ENCODE measurements at places on chromosomes 11 and 22.

GRCh38 chr11:11407763-11408084 is 54.7 kb upstream of the CSNK2A3 start:
- H3K4me1 ChIP-seq = no peaks in the 10 kb centered on the region
- H3K4me3 ChIP-seq = no peak overlapping the region
- H3K27me3 ChIP-seq = peaks cover 7% of the 10 kb centered on the region
- H3K27ac ChIP-seq = no peak overlapping the region

DNA sequence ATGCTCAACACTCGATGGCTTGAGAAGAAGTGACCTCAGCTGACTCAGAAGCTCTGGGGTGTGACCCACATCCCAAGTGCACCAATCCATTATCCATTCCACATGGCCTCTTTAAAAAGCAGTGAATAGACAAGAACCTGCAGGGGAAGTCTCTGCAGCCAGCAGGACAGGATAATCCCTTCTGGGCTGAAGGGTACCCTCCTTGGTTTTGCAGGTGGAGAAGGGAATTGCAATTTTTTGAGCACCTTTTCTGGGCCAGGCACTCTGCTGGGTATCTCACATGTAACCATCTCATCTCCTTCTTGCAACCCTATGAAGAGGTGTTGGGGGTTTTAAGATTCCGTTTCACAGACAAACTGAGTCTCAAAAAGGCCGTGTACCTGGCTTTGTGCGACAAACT is 76.6 kb downstream of the MYO18B start:
- H3K27ac ChIP-seq = no peak overlapping the region
- DNase-seq = no peak
- peaks cover 15% of the 10 kb centered on the region for H3K27me3 ChIP-seq
- H3K36me3 ChIP-seq = peaks cover 5% of the 10 kb centered on the region
- H3K4me3 ChIP-seq = no peak overlapping the region

DNA sequence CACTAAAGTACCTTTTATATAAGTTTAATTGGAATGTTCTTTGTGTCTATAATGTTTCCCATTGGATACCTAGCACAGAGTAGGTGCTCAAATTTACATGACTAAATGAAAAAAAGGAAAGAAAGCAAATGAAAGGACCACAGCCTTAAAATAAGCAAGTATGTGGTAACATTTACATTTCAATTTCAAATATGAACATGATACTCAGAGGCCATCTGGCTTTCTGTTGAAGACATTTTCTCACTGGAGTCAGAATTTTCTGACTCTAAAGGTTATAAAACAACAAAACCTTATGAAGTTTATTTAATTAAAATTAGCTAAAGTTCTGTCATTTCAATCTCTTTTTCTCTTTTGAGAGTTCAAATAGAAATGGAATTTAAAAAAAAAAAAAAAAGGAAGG is 904 bp upstream of the ANGPTL5 start:
- no peak for DNase-seq
- H3K27me3 ChIP-seq = no peaks in the 10 kb centered on the region
- no peaks in the 10 kb centered on the region for H3K36me3 ChIP-seq
- no peak overlapping the region for H3K27ac ChIP-seq
- peaks cover 20% of the 10 kb centered on the region for H3K4me1 ChIP-seq
- no peak overlapping the region for H3K4me3 ChIP-seq

DNA sequence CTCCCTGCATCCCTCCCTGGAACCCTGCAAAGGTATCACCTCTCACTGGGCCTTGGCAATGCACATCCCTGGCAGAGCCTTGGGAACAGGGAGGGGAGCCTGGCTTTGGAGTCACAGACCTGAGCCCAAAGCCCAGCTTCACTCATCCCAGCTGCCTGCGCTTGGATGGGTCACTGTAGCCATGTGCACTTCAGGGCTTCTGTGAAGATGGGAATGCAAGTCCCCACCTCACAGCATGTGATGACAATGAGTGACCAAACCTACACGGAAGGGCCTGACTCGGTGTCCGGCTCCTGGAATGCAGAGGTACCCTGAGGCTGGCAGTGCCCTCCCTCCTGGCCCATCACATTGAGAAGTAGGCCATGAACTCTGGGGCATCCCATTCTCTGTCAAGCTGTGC is 22.8 kb upstream of the BAIAP2L2 start:
- no peaks in the 10 kb centered on the region for H3K4me1 ChIP-seq
- no peak overlapping the region for H3K27ac ChIP-seq
- peaks cover 4% of the 10 kb centered on the region for H3K36me3 ChIP-seq
- DNase-seq = no peak

DNA sequence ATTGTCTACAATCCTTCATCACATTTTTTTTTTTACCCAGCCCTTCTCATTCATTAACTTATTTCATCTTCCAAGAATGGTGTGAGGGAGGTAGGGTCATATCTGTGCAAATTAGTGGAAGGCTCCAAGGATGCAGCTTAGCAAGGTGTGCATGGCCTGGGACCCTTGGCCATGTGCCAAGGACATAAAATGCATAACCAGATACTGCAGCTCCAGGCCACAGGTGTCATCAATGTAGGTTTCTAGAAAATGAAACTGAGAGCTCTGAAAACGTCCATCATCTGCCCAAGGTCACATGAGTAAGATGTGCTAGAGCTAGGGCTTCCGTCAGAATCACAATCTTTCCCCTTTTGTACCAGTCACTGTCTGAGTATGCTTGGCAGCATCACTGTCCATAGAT is 29.8 kb downstream of the ANKK1 start:
- no peaks in the 10 kb centered on the region for H3K36me3 ChIP-seq
- no peak overlapping the region for H3K27ac ChIP-seq
- H3K27me3 ChIP-seq = peaks cover 3% of the 10 kb centered on the region

- H3K4me3 ChIP-seq = no peak overlapping the region
- peaks cover 18% of the 10 kb centered on the region for H3K4me1 ChIP-seq
- DNase-seq = no peak
- H3K36me3 ChIP-seq = no peaks in the 10 kb centered on the region
Measured at GRCh38 chr22:40721266-40721665, 42.0 kb downstream of the MCHR1 start.

GRCh38 chr11:85810521-85810870 is 445 bp downstream of the SYTL2 start:
- no peaks in the 10 kb centered on the region for H3K36me3 ChIP-seq
- H3K27ac ChIP-seq = peak overlapping the region; percentile 53
- peaks cover 9% of the 10 kb centered on the region for H3K27me3 ChIP-seq
- H3K4me1 ChIP-seq = peaks cover 42% of the 10 kb centered on the region
- DNase-seq = no peak

GRCh38 chr11:44709281-44709562 is 17.5 kb upstream of the TSPAN18 start:
- no peak overlapping the region for H3K27ac ChIP-seq
- DNase-seq = no peak
- H3K4me3 ChIP-seq = no peak overlapping the region
- H3K4me1 ChIP-seq = peaks cover 10% of the 10 kb centered on the region
- H3K36me3 ChIP-seq = no peaks in the 10 kb centered on the region

- H3K4me1 ChIP-seq = peaks cover 15% of the 10 kb centered on the region
- H3K36me3 ChIP-seq = no peaks in the 10 kb centered on the region
- no peak overlapping the region for H3K27ac ChIP-seq
- peaks cover 46% of the 10 kb centered on the region for H3K27me3 ChIP-seq
Measured at GRCh38 chr11:77042111-77042726, 8.0 kb downstream of the B3GNT6 start.

- H3K4me3 ChIP-seq = peak within 1 kb of the TSS; percentile 95
- H3K27ac ChIP-seq = peak within 1 kb of the TSS; percentile 94
- peaks cover 14% of the 10 kb centered on the region for H3K4me1 ChIP-seq
- H3K27me3 ChIP-seq = no peaks in the 10 kb centered on the region
- H3K36me3 ChIP-seq = peaks cover 14% of the 10 kb centered on the region
Measured at GRCh38 chr11:68038718-68039525, at the start of gene TCIRG1. TCIRG1 (plus strand) TSS chr11:68039025; CDS start chr11:68041272, 2,247 bp downstream.

DNA sequence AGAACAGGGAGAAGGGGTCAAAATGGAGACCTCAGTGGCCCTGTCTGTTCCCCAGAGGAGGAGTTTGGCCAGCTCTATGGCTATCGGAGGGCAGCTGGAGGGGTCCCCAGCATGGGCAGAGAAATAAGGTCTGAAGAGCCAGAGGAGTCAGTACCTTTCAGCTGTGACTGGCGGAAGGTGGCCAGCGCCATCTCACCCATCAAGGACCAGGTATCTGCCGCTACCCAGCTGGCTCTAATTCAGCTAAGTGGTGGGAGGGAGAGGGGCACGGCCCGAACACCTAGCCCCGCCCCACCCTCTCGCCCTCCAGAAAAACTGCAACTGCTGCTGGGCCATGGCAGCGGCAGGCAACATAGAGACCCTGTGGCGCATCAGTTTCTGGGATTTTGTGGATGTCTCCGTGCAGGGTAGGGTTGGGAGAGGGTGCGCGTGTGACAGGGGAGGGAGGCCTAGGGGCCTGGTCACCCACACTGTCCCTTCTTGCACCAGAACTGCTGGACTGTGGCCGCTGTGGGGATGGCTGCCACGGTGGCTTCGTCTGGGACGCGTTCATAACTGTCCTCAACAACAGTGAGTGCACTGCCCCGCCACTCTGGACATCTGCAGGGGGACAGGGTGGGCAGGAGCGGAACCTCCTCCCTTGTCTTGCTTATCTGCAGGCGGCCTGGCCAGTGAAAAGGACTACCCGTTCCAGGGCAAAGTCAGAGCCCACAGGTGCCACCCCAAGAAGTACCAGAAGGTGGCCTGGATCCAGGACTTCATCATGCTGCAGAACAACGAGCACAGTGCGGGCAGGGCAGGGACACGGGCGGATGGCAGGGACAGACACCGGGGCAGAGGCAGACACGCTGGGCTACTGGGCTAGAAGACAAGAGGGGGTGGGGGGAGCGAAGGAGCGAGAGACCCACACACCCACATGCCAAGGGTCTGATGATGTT is 2.8 kb downstream of the CTSW start:
- H3K4me3 ChIP-seq = no peak overlapping the region
- H3K4me1 ChIP-seq = peaks cover 40% of the 10 kb centered on the region
- no peak overlapping the region for H3K27ac ChIP-seq
- DNase-seq = no peak
- H3K27me3 ChIP-seq = no peaks in the 10 kb centered on the region

DNA sequence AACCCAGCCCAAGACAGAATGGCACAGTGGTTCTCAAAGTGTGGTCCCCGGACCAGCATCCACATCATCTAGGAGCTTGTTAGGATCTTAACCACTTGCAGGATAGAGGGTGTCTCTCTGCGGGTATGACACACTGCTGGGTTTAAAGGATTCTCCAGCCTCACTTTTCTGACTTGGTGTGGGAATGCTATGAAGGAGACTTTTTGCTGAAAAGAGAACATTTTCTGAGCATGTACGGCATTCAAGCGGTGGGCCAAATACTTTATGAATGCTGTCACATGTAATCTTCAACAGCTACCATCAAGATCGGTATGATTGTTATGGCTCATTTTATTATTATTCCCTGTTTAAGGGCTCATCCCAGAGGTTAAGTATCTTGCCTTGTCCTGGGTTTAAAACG is 1.8 kb upstream of the CD82 start:
- no peak overlapping the region for H3K27ac ChIP-seq
- H3K36me3 ChIP-seq = peaks cover 15% of the 10 kb centered on the region
- H3K27me3 ChIP-seq = no peaks in the 10 kb centered on the region
- H3K4me3 ChIP-seq = no peak overlapping the region
- peaks cover 41% of the 10 kb centered on the region for H3K4me1 ChIP-seq
- DNase-seq = no peak

GRCh38 chr11:13207665-13208594 is 69.7 kb upstream of the BMAL1 start:
- H3K4me1 ChIP-seq = peaks cover 26% of the 10 kb centered on the region
- DNase-seq = peak; percentile 60
- H3K4me3 ChIP-seq = peak overlapping the region; percentile 82
- H3K27me3 ChIP-seq = peaks cover 3% of the 10 kb centered on the region
- no peaks in the 10 kb centered on the region for H3K36me3 ChIP-seq
- H3K27ac ChIP-seq = peak overlapping the region; percentile 80

DNA sequence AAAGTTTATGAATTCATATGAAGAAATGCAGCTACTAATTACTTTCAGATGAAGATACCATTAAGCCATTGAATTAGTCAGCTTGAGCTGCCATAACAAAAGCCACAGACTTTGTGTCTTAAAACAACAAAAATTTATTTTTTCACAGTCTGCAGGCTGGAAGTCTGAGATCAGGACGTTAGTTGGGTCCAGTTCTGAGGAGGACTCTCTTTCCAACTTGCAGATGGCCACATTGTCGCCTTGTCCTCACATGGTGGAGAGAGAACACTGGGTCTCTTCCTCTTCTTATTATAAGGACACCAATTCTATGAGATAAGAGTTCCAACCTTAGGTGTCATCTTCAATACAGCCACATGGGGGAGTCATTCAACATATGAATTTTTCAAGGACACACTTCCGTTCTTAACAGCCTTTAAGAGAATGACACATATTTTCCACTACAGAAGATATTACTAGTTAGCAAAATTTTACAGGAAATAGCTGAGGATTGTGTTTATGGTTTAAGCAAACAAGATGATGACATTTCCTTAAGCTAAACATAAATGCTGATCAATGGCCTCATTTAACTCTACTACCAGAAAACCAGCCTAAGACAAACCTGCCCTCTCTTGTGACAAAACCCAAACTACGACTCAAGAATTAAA is 56.0 kb downstream of the DCUN1D5 start:
- no peak overlapping the region for H3K4me3 ChIP-seq
- H3K36me3 ChIP-seq = peaks cover 5% of the 10 kb centered on the region
- H3K27me3 ChIP-seq = no peaks in the 10 kb centered on the region
- DNase-seq = peak; percentile 48

- H3K36me3 ChIP-seq = no peaks in the 10 kb centered on the region
- no peak overlapping the region for H3K27ac ChIP-seq
- no peak overlapping the region for H3K4me3 ChIP-seq
- no peaks in the 10 kb centered on the region for H3K4me1 ChIP-seq
- H3K27me3 ChIP-seq = no peaks in the 10 kb centered on the region
Measured at GRCh38 chr11:7657306-7658025, 15.8 kb downstream of the CYB5R2 start.

- peak; percentile 82 for DNase-seq
- peaks cover 45% of the 10 kb centered on the region for H3K27me3 ChIP-seq
- no peaks in the 10 kb centered on the region for H3K36me3 ChIP-seq
- peak overlapping the region; percentile 56 for H3K4me3 ChIP-seq
- peaks cover 7% of the 10 kb centered on the region for H3K4me1 ChIP-seq
Measured at GRCh38 chr11:61509043-61510029, 787 bp downstream of the LRRC10B start.

- no peak overlapping the region for H3K27ac ChIP-seq
- H3K4me1 ChIP-seq = no peaks in the 10 kb centered on the region
- H3K36me3 ChIP-seq = no peaks in the 10 kb centered on the region
Measured at GRCh38 chr22:25166266-25167040, 33.2 kb upstream of the CRYBB3 start.

- DNase-seq = no peak
- no peaks in the 10 kb centered on the region for H3K36me3 ChIP-seq
- no peaks in the 10 kb centered on the region for H3K4me1 ChIP-seq
Measured at GRCh38 chr11:114281388-114281956, 14.7 kb upstream of the NNMT start.
